ENCODE measurements at places on chromosomes 6 and 20.
A peak's percentile ranks its signal among the peaks of the same experiment; 100 is the strongest.

GRCh38 chr6:7681449-7681848 is 44.5 kb upstream of the BMP6 start:
- no peak for DNase-seq

DNA sequence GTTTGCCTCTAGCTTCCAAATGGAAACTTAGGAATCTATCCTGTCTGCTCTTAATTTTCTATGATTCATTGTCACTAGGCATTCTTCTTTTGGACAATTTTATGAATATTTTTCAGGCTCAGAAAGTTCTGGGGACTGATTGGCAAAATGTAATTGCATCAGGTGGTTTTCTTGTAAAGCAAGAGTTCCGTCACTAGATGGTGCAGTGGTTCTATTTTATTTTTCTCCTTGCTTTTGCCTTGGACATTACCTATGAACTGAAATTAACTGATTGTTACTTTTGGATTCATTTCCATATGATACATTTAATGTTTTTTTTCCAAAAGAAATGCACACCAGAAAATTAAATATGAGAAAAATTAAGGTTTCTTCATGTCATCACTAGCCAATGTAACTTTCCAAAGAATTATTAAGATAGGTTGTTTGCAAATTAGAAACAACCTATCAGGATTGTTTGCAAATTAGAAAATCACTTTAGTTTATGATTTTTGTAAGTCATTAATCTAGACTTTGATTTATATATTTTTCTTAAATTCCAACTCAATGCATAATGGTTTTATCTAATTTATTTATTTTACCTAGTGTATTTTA is 48.0 kb downstream of the TMEM170B start:
- DNase-seq, result no peak

DNA sequence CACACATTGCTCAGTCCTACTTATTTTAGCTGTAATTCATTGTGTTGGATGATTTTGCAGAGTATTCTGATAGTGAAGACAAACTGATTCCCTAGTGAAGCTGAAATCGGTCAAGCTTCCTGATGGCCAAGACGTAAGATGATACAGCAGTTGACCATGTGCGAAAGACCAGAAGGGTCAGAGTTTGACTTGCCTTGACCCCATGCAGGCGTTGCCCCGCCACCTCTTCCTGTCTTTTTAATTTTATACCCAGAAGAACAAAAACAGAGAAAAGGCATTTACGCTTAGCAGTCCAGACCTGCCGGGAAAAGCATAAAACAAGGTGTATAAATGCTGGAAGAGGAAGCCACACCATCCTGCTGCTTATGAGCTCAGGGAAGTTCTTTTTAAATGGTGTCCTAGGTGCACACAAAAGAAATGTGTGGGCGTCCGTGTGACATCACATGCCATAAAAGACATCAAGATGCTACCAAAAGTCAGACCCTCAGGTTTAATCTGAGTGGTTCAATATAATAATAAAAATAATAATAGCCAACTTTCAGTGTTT is 32.2 kb downstream of the TSHZ2 start:
- DNase-seq, result no peak

DNA sequence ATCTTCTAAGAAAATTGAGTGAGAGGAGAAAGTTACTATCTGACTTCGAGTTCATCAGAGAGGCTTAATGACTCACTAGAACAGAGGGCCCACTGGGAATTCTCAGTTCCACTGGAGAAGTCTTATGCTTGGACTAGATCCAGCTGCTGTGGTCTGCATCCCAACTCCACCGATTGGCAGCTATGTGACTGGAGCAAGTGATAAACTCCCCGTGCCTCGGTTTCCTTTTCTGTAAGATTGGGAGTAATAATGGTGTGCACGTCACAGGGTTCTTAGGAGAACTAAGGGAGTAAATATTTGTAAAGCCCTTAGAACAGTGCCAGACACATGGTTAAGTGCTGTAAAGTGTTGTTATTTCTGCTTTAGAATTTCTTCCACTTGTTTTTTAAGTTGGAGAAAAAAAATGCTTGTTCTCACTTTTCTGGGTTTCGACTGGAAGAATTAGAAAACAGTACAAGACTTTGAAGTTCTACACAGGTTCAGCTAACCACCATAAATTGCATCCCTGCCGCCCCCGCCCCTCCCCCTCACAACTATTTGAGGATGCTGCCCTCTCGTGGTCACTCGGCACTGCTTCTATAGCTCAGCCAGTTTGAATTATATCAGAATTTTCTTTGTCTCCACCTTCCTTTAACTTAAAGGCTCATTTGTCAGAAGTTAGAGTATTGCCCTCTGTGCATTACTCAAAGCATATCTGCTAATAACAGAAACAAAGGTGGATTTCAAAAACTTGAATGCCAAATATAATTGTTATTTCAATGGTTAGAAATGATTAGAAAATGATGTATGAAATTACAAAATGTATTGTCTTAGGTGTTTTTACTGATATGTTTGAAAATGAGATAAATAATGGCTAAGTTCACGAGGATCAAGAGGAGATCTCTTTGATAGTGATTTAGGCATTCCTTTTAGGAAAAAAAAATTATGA is 95.0 kb upstream of the IFNGR1 start:
- peak; percentile 73 for DNase-seq

DNA sequence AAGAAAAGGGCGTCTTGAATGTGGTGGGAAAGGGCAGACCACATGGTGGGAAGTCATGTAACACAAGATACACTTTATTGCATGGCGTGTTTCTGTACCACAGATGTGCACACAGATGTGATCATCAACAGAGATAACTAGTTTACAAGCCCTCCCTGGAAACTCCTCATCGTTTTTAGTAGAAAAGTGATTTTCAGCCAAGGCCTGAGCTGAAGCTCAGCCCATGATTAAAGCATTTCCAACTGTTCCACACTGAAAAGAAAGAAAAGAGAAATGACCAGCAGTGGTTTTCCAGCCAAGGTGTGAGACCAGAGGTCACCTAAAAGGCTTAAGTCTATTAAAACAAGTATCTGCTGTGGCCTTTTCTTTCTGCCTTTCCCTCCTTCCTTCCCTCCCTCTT is 463.9 kb upstream of the JAG1 start:
- no peak for DNase-seq

DNA sequence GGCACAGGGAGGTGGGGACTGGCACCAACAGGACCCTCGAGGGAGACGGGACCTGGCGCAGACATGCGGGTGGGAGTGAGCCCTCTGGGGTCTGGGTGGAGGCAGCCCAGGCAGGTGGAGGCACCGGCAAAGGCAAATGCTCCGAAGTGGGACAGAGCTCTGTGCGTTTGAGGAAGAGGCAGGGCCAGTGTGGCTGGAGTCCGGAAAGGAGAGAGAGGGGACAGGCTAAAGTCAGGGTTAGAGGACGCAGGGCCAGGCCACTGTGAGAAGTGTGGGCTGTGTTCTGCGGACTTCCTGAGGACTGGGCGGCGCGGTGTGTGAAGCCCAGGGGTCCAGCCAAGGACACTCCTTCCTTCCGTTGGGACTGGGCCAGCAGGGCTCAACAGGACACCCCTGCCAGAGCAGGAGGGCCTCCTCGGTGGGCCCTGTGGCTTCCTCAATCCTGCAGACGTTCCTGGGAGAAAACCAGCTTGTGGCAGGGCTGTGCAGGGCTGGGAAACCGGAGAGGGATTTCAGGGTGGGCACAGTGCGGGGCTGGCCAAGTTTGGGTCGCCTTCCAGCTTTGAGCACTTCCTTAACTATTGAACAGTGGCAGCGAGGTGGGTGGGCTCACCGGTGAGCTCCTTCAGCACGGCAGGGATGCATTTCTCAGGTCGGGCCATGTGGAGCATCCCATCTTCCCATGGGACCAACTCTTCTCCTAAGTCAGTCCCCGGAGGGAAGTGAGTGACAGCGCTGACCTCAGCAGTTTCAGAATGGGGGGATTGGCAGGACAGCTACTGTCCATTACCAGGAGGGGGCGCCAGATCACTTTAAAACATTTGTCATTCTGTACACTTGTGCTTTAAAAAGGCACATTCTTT is 22.5 kb downstream of the MOCS3 start:
- DNase-seq, result peak; percentile 76

GRCh38 chr6:163728442-163729126 is 314.1 kb downstream of the QKI start:
- DNase-seq, result no peak

GRCh38 chr6:106154326-106154725 is 68.2 kb downstream of the PRDM1 start:
- DNase-seq, result no peak

- no peak for DNase-seq
Measured at GRCh38 chr6:154567695-154568220, 57.3 kb upstream of the CNKSR3 start.

DNA sequence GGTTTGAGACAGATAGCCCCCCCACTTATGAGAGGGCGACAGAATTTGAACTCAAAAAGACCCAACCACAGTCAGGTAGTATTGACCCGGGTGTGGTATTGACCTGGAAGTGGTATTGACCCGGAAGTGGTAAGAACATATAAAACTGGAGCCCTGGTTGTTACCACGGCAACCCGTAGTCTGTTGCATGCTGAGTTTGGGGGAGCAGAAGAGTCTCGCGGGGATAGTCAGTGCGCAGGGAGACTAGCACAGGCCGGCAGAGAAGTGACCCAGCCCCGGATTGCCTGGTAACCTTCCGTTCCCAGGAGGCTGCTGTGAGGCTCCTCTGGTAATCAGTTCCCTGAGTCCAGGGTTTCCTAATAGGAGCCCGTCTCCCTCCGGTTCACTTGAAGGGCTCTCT is 96.2 kb downstream of the SNX5 start:
- DNase-seq, result no peak

DNA sequence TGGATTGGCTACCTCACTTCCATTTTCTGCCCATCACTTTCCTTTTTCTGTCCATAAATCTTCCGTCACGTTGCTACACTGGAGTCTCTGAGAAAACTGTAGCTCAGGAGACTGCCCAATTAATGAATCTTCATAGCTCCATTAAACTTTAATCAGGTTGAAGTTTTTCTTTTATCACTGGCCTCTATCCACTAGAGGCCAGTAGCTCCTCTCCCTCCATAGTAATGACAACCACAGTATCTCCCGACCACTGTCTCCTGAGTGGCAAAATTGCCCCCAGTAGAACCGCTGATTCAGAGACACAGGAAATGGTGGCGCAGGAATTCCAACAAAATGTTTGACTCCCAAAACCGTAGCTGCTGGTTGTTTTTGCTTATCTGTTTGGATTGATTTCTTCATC is 18.4 kb upstream of the DOK5 start:
- no peak for DNase-seq

DNA sequence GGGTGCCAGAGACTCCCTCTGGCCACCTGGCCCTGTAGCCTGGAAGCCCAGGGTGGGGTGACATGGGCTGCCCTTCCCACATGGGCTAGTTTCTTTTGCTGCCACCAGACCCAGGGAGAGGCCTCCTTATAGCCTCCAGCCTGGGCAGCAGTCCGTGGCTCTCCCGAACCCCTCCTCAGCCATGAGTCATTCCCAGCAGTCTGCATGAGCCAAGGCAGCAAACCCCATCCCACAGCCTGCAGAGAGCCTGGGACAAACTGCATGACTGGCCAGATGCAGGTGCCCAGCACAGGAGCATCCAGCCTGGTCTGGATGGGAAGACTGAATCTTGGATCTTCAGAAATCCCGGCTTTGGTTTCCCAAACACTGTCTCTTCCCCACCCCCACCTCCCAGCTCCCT is 75.7 kb downstream of the MRPL14 start:
- no peak for DNase-seq

DNA sequence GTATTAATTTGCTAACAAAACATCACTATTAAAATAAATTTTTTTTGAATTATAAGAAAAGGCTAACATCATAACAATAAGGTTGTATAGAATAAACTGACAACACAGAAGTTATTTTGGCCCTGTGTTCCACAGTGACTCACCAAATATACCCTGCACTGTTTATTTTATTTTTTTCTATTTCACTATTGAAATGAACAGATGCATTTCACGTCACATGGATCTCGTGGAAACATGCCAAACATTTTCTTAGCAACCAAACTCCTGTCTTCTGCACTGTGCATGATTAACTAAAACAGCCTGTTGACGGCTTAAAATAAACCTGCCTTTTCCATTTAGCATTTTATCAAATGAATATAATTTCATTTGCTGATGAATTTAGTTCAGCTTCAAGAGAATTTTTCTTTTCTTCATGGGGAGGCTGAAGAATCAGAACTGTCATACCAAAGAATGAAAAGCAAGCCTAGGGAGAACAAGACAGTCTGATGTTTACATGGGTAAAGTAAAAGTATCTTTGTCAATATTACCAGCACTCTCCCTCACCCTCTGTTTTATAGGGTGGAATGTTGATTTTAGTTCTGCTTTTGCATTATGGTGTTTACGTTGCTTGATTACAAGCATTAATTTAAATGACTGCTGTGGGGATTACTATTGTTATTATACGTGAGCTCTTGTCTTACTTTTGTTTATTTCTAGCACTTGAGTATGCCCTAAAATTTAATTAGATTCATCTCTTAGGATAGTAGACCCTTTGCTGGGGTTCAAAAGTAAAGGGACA is 115.3 kb downstream of the LCA5 start:
- DNase-seq, result no peak
